Gastroesophageal sphincter (tissue), 4 donors: ENCODE measurements at places on chromosomes 5 and 9. TPM values are rescaled to one million over a fixed set of nuclear protein-coding genes. Genes with fewer than 3 reads are reported as not detected.

CDKN2B-AS1 gene
- total RNA-seq: 3.9 TPM

NRARP gene
- total RNA-seq: 3.8 TPM

DNA sequence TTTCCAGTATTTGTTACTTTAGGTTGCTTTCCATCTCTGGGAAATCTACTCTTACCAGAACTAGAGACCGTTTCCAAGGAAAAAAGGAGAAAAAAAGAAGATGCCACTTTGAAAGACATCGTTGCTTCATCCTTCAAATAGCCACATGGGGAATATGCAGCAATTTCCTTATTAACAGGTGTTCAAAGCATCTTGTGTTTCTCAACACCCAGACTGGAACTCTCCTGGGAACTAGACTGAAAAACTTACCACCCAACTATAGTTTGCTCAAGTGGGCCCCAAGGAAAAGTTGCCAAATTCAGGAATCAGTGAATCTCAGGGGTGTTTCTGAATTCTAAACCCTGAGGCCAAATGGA, 80.0 kb upstream of the JAK2 start:
- ATAC-seq: peak; percentile 43

- no peak for ATAC-seq
Observed at GRCh38 chr5:88967633-88968585, 84.9 kb upstream of the MEF2C start.

- no peak for ATAC-seq
Observed at GRCh38 chr5:31479706-31480105, 52.2 kb downstream of the DROSHA start.

GRCh38 chr5:396531-396961, 46.4 kb upstream of the EXOC3 start:
- no peak for ATAC-seq

DNA sequence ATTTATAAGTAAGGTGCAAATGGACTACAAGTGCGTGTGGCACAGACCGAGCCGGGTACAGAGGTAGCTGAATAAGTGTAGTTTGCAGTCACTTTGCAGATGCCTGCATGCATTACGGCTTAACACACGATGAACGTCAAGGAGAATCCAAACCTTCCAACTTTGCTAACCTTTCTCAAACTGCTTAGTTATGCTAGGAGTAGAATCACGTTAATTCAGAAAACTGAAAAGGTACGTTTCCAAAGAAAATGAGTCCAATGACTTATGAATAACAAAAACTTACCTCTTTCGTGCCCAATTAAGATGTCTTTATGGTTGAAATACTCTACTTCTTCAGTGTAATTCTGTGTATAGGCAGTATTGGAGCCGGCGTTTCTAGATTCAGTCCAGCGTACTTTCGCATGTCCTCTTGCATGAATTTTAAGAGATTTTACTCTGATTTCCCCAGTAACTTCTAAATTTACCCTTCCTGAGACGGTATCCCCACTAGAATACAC, 539 bp downstream of the ARRDC3 start:
- ATAC-seq: no peak

DNA sequence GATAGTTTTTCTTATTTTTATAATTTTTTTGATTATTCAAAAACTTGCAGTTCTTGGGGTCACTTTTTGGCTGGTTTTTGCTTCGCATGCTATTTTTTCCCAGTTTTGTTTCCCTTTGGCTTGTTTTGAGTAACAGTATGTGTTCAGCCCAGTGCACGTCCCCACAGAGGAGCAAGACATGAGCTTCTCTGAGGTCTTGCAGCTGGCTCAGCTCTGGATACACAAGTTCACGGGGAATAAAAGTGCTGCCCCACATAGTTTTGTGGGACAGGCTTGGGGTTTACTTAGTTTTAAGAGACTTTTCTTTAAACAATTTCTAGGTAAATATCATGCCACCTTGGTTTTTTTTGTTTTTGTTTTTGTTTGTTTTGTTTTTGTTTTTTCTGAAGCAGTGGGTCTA, 297.8 kb upstream of the IRX1 start:
- ATAC-seq: no peak

TRIM7 gene
- 11.0 TPM for total RNA-seq

DNA sequence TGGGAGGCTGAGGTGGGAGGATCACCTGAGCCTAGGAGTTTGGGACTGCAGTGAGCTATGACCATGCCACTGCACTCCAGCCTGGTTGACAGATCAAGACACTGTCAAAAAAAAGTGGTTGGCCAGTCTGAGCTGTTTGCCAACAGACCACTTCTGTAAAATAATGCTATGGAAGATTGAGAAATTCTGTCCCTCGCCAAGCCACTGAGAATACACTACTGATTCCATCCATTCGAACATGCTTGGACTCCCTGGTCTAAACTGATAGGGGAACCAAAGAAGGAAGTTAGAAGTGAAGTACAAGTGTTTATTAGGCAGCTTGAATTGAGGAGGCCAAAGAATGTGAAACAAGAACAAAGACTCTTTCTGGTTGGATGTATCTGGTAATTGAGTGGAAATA, 27.2 kb downstream of the ENC1 start:
- no peak for ATAC-seq

GRCh38 chr5:140117523-140117922, 3.6 kb downstream of the PURA start:
- ATAC-seq: no peak

DNA sequence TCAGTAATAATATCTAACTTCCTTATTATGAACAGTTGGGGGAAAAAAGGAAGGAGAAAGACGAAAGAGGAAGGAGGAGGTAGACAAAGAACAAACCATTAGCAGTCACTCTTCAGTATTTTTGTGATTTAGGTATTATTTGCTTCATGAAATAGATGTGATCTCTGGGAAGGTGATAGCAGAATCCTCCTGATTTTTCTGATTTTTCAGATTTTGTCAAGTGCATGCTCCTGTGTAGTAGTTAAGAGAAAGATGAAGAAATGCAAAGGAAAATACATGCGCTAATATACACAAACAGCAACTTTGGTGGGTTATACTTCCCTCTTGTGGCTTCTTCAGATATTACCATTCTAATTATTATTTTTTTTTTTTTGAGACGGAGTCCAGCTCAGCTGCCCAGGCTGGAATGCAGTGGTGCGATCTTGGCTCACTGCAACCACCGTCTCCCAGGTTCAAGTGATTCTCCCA, 31.6 kb downstream of the LMNB1 start:
- no peak for ATAC-seq

- no peak for ATAC-seq
Observed at GRCh38 chr5:152456815-152457443, 51.9 kb upstream of the NMUR2 start.

TRIO gene
- 257 TPM for total RNA-seq

UQCRQ gene
- total RNA-seq: 132 TPM

DNA sequence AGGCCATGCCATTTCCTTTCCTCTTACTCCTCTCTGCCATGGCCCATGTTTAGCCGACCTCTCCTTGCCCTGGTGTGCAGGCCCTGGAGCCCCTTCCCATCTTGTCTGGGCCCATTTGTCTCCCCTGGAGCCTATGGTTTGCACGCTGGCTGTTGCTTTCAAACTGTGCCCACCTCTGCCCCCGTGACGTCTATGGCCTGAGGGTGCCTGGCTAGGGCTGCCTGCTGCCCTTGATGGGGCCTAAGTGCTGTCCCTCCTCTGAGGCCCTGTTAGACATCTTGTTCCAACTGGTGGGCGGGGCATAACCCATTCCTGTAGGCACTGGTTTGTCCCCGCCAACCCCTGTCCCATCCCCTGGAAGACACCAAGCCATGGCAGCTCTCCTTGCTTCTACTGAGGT, 22.7 kb upstream of the ENHO start:
- ATAC-seq: no peak

GRCh38 chr5:6747103-6747502, 33.9 kb downstream of the TENT4A start:
- no peak for ATAC-seq

LRRC70 gene
- 10.1 TPM for total RNA-seq

GRCh38 chr9:127444921-127445850, 6.0 kb downstream of the RPL12 start:
- ATAC-seq: no peak

- ATAC-seq: no peak
Observed at GRCh38 chr5:53407373-53407772, 73.1 kb upstream of the FST start.

DNA sequence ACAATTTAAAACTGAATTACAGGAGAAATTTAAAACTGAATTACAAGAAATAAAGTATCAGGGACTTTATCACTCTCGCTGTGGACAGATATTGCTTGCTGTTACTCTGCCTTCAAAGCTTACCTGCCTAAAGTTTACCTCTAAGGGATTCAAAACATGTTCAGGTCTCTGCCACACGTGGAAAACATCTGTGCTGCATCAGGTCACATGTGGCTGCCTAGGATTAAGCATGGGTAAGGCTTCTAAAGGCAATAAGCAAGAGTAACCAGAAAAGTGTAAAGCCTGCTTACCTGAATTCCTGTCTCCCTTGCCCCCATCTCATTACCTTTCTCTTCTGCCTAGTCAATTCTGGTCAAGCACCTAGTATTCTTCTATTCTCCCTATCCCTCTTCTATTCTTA, 18.9 kb downstream of the MINAR2 start:
- no peak for ATAC-seq

- ATAC-seq: no peak
Observed at GRCh38 chr9:133615186-133615585, 6.0 kb upstream of the FAM163B start.

GRCh38 chr5:145975361-145976066, 39.1 kb downstream of the SH3RF2 start:
- ATAC-seq: no peak
